ENCODE measurements at places on chromosomes 13 and 19. TPM values are rescaled to one million over a fixed set of nuclear protein-coding genes. Genes with fewer than 3 reads are reported as not detected.

LHB gene
- total RNA-seq, result not detected

IL4I1 gene
- total RNA-seq, result 24.2 TPM

LENG1 gene
- total RNA-seq, result 9.5 TPM

PABPC3 gene
- 0.05 TPM for total RNA-seq

FXYD3 gene
- total RNA-seq, result not detected

TBXA2R gene
- total RNA-seq, result 9.3 TPM

ACER1 gene
- total RNA-seq, result not detected

All from mammary microvascular endothelial cell (primary cell).